ENCODE measurements at places on chromosomes 4 and X. TPM values are rescaled to one million over a fixed set of nuclear protein-coding genes. Genes with fewer than 3 reads are reported as not detected.

Gene PAGE2
- total RNA-seq = not detected

- DNase-seq = no peak
Measured at GRCh38 chrX:2883770-2884169, 45.4 kb downstream of the ARSD start.

DNA sequence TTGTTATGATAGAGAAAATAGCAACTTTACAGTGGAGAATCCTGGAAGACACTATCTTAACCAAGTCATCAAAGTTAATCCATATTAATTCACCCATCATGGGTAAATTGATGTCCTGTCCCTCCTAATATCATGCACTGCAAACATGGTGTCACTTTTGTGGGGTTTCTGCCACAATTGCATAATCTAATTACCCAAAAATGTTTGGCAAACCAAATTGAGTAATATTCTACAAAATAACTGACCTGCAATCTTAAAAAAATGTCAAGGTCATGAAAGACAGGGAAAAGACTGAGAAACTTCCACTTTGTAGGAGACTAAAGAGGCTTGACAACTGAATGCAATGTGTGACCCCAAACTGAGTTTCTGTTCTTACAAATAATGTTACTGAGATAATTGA lies 37.1 kb upstream of the PLAC8 start:
- no peak for DNase-seq

DNA sequence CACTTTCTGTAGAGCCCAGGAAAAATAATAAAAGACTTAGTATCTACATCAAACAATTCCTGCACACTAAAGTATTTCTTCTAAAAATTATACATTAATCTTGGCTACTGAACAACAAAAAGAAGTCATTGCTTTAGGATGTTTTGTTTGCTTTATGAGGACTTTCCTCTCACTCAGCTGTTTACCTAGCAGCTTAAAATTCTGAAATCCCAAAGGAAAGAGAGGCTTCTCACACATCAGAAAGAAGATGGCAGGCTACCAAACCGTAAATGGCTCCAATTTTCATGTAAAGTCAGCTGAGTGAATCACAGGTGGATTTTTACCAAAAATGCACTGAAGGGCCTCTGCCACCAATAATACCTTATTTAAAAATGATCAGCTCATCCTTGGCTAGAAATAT lies 9.0 kb upstream of the TRPC3 start:
- no peak for DNase-seq

Gene FAAH2
- 13.7 TPM for total RNA-seq

- no peak for DNase-seq
Measured at GRCh38 chrX:43589735-43590134, 66.4 kb upstream of the MAOA start.

Gene GK2
- total RNA-seq = not detected

- no peak for DNase-seq
Measured at GRCh38 chr4:78544678-78545077, 6.9 kb upstream of the ANXA3 start.

Gene DUX4
- not detected for total RNA-seq

GRCh38 chrX:7330556-7330955 lies 182.6 kb upstream of the PUDP start:
- DNase-seq = no peak

Gene EGFL6
- total RNA-seq = not detected

DNA sequence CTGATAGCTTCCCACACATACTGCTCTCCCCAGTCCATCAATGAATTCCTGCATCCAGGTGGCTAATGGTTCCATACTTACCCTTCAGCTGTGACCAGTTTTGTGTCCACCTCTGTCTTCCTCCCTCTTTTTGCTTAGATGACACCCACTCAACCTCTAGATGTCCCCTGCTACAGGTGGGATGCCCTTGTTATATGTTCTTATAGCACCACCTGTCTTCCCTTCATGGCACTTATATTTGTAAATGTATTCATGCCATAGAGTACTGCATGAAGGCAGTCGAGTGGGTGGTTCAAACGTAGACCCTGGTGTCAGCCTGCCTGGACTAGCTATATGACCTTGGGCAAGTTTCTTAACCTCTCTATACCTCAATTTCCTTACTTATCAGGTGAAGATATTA lies 6.5 kb upstream of the USP46 start:
- DNase-seq = no peak

Gene MOSPD2
- total RNA-seq = 38.3 TPM

DNA sequence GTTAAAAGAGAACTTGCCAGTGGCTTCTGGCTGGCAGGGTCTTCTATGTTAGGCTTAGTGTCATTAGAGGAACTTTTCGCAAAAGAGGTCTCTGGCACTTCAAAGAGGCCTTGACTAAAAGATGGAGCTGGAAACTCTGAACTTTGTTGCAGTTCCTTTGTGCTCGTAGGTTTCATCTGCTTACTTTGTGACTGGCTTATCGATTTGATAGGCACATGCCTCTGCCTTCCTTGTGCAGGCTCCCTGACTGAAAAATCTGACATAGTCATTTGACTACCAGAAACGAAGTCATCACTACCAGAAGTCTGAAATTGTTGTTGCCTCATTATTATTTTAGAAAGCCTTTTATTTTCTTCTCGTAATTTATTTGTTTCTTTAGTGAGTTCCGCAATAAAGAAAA lies 93.9 kb upstream of the IL13RA1 start:
- DNase-seq = no peak

Measured in thyroid gland (tissue), 4 donors.